ENCODE measurements at places on chromosomes 13 and 19.

DNA sequence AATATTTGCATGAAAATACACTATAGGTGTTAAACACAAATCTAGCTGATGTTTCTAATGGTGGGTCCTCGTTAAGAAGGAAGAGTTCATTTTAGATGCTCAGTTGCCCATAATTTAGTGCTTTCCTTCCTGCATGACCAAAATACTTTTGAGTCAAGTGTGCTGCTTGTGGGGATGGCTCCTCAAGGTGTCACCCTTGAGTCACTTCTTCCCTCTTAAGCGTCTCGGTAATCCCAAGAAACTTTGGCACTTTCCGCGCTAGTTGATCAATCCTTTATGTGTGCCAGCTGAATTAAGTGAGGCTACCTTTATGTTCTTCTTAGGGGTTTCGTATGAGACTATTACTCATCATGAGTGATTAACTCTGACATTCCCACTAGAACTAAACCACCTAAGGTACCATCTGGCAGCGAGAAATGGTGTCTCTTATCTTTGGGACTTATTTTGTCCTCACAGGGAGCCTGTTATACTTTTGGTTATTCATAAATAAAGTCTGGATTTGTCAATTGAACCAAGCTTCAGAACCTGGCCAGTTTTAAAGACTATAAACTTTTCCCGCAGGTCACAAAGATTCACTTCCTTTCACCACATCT, 106.8 kb downstream of the NHLRC3 start:
- DNase-seq, result peak; percentile 24

- DNase-seq, result no peak
Observed at GRCh38 chr19:16676101-16676798, 15.3 kb downstream of the TMEM38A start.

DNA sequence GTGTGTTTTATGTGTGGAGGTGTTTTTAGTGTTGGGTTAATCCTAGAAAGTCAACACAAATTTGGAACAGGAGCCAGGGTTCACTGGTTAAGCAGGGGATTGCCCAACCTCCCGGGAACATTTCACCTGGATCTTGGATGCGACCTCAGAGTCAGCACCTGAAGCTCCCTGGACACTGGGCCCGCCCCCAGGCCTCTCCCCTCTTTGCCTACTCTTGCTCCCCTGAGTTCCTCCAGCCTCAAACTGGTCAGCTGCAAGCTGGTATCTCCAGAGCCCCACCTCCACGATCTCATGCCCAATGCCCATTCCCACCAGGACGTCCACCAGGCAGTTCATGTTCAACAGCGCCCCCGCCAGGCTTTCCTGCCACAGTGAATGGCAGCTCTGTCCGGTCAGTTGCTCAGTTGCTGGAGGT, 9.7 kb downstream of the HSD17B14 start:
- DNase-seq, result no peak

DNA sequence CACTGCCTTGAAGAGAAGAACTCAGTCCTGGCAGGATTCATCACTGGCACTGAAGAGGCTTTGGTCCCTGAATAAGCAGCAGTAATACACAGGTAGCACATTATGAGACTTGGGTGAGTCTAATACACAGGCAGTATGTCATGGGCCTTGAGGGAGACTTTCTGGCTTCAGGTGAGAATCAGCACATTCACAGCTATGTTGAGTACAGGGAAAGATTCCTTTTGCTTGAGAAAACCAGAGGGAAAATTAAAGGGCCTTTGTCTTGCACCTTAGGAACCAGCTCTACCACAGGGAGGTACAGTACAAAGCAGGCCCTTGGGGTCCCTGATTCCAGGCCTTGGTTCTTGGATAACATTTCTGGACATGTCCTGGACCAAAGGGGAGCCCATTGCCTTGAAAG, 484.6 kb downstream of the RFC3 start:
- DNase-seq, result no peak

GRCh38 chr19:43644181-43644580, 4.5 kb upstream of the CADM4 start:
- DNase-seq, result no peak

DNA sequence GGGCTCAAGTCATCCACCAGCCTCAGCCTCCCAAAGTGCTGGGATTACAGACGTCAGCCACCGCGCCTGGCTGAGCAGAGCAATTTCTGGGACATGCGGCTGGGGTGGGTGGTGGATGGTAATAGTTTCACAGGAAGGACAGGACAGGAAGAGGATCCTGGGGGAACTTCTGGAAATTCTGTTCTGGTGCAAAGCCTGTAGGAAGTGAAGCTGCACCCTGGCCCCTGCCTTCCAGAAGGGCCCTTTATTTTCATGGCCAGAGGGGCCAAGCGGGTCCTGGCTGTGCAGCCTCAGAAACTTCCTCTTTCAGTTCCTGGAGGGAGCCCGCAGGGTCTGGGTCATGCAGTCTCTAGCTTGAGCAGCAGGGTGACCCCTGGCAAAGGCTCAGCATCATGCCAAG, 15.7 kb downstream of the FEM1A start:
- no peak for DNase-seq

GRCh38 chr13:96744367-96745331, 249.6 kb downstream of the OXGR1 start:
- no peak for DNase-seq

GRCh38 chr13:50519866-50520265, 323.6 kb downstream of the DLEU7 start:
- DNase-seq, result no peak

DNA sequence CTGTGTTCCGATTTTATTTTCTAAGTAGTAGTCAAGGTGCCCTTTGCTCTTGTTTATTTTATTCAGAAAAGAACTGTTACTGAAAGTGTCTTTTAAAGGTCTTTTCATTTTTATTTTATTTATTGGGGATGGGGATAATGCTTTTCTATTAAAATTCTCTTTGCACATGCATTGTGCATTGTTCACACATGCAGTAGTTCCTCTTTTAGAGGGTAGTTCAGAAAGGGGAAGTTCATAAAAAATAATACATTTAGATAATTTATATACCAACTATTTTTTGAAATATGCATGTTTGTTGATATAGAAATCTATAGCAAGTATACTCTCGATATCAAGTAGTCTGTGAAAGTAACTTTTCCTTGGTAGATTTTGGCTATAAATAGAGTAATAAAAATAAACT, 3.5 kb downstream of the GPC5 start:
- DNase-seq, result no peak

DNA sequence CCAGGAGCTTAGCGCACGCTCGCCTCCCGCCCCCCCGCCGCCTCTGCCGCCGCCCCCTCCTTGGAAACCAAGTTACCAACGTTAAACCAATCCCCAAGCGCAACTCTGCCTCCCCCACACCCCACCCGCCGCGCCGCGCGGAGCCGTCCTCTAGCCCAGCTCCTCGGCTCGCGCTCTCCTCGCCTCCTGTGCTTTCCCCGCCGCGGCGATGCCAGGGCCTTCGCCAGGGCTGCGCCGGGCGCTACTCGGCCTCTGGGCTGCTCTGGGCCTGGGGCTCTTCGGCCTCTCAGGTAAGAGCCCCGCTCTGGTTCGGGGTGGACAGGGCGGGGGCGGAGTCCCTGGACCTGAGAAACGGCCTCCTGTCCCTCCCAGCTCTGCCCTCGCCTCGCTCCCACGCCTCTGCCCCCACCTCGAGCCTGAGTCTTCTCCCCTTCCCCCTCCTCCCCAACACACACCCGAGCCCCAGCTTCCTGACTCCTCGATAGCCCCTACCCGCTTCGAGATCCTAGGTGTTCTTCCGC, at the start of gene ICAM5:
Gene ICAM5 (plus strand): TSS at position 117 of the 521 bp plus-strand sequence. CDS start 92 bp downstream, at position 209.
- DNase-seq, result no peak

- no peak for DNase-seq
Observed at GRCh38 chr13:101614491-101614890, 162.0 kb downstream of the ITGBL1 start.

DNA sequence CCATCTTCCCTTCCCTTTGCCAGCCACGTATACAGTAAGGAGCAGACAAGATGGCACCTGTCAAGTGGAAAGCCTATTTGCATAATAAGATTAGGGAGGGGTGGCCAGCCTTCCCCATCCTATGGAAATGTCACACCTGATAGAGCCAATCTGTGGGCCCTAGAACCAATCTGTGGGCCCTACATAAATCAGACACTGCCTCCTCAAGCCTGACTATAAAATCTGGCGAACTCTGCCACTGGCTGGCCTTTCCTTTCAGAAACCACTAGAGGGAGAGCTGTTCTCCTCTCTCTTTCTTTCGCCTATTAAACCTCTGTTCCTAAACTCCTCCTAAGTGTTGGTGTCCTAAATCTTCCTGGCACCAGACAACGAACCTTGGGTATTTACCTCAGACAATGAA, 231.5 kb upstream of the KLHL1 start:
- no peak for DNase-seq

- DNase-seq, result no peak
Observed at GRCh38 chr19:54947381-54947780, at the start of gene NLRP7. TSS of gene NLRP7 (minus strand) at chr19:54947530.

DNA sequence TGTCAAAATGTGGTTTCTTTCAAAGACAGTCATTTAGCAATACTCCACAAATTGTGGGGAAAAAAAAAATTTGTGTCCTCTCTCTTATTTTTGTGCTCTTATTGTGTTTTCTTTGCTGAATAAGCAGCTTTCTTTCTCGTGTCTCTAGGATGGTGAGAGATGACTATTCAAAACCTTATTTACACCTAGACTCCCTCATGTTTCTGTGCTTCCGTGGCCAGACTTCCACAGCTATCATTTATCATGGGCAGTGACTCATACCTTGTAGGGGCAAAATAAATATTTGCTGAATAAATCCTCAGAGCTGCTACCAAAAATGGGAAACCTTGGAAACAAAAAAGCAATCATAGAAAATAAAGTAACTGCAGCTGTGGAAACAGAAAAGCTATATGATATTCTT, 204.9 kb upstream of the MIR17HG start:
- no peak for DNase-seq

- no peak for DNase-seq
Observed at GRCh38 chr19:17326595-17326966, 8.1 kb downstream of the ANO8 start.

DNA sequence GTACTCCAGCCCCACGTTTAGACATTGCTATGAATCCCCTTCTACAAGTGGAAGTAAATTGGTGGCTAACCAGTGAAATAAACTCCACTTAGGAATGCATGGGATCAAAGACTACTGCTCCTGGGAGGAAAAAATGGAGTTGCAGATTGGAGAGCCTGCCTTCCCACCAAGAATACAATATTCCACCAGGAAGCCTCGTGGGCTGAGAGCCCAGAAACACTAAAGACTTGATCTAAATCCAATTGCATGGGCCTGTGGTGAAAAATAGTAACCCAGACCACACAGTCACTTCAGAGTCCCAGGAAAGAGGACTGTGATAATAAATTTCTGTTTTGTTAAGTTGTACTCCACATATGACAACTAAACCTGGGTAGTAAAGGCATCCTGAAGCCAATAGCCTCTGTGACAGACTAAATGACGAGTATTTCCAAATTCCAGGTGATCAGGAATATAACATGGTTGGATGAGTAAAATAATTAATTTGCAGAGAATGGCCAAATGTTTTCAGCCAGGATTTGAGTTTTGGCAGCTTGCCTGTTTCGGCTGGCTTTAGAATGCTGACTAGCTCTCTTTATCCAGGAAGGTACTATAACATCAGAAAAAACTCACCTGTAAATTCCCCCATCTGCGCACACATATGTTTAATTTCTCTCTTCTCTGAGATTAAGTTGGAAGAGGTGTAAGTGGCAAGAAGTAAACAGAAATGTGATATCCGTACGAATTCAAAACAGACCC, 480.3 kb downstream of the LIG4 start:
- DNase-seq, result no peak

DNA sequence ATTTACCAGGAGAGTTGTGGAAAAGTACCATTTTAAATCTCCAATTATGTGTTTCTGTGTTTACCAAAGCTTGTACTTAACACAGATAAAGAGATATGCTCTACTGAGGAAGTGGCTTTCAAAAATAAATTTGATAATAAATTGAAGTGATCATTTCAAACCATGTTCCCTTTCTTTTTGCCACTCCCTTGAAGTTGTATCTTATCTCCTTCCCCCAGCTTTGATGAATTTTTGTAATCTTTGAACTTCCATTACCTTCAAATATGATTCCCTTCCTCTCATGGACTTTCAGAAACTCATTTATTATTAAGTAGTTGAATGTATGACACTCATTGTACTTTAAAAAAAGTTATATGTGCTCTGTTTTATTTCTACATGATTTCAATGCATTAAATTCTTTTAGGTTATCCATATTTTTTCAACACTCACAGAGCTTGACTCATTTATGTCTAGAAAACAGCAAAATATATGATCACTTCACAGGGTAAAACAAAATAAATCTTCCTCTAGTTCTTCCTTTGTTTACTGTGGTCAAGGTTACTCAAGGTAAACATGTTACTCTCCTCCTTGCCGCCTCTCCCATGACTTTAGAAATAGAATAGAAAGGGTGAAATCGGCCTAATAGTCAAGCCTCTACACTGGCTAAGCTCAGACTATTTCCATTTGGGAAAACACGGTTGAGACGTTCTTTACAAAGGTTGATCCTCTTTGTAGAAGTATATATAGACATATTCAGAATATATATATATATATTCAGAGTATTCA, 251.2 kb upstream of the SPRY2 start:
- DNase-seq, result no peak

DNA sequence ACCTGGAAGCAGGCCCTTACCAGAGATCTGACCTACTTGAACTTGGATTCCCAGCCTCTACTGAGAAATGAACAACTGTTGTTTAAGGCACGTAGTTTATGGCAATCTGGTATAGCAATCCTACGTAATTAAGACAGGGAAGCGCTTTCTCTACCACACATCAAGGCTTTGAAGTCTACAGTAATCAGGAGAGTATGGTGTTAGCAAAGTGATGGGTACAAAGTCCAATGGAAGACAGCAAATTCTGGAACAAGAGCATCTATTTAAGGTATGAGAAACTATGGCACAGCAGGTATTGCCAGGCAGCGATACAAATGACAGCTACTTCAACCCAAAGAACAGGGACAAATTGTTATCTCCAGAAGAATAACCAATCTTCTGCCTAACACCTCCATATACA, 3.1 kb downstream of the ZNF563 start:
- DNase-seq, result no peak

- DNase-seq, result no peak
Observed at GRCh38 chr19:11397089-11397610, 13.0 kb upstream of the EPOR start.

DNA sequence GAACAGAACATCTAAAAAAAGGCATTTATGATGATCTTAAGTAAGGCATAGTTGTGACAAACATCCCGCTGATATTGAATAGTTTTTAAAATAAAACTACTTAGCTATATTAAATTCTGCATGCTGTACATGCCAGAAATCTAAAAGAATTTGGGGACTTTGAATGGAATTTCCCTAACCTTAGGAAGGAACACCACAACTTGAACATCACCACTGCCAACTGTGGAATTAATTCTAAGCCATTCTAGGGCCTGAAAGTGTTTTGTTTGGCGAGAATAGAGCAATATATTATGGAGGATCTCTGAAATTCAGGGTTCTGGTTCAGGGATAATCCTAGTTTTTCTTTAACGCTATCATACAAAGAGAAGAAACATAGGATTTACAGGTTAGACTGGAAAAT, 17.8 kb upstream of the LATS2 start:
- no peak for DNase-seq

DNA sequence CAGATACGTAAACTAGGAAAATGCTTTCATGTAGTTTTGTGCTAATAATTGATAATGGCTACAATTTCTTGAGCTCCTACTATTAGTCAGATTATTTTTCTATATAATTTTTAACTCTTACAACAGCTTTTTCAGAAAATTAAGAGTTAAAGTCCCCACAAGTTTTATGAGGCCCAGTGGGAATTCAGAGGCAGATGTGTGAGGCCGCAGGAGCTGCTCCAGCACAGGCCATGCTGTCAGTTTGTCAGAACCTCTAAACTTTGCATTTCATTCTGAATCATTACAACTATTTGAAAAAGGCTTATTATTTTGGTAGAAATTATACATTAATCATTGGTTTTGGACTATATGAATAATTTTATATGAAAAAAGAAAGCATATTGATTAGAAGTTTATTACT, 370.8 kb downstream of the MYO16 start:
- no peak for DNase-seq

GRCh38 chr19:47541518-47541917, 26.7 kb upstream of the NAPA start:
- DNase-seq, result no peak

Data from GM04504 (cell line).